ENCODE measurements at places on chromosomes 6 and 20.

GRCh38 chr6:10297832-10298231, 117.0 kb downstream of the TFAP2A start:
- no peak for DNase-seq

DNA sequence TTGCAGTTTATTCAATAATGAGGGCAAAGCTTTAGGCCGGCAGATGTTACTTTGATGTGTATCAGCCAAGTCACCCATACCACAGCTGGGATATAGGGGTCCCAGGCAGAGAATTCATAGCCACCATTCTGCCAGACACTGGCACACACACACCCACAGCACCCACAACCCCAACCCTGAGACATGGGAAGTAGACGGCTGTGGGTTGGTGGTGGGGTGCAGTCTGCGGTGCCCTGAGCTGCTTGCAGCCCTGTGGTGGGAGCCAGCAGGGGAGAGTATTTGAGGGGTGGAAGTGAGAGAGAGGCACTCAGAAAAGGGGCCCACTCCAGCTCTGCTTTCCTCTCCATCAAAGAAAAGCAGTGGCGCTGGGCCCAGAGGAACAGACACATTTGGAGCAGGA, 125.3 kb downstream of the FOXO3 start:
- no peak for DNase-seq

GRCh38 chr20:15138548-15139126, 801.2 kb upstream of the FLRT3 start:
- no peak for DNase-seq

GRCh38 chr6:2503816-2504494, 246.8 kb downstream of the MYLK4 start:
- peak; percentile 8 for DNase-seq

GRCh38 chr6:159941286-159942113, 27.4 kb upstream of the IGF2R start:
- DNase-seq = no peak

DNA sequence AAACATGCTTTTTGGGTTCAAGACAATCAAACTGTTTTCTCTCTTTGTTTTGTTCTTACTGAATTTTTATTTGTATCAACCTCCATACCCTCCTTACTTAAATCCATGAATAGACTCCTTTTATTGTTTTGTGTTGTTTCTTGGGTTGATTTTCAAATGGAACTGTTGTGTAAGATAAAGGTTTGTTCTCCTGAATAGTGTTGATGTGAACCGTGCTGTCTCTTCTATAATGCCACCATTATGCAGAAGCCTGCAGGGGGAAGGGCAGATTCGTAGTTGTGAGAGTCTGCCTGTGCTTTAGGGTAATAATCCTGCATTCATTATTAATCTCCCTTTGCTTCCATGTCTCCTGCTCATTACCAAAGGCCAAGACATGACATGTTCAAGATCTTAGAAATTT, 105.9 kb downstream of the CDKAL1 start:
- DNase-seq = no peak

DNA sequence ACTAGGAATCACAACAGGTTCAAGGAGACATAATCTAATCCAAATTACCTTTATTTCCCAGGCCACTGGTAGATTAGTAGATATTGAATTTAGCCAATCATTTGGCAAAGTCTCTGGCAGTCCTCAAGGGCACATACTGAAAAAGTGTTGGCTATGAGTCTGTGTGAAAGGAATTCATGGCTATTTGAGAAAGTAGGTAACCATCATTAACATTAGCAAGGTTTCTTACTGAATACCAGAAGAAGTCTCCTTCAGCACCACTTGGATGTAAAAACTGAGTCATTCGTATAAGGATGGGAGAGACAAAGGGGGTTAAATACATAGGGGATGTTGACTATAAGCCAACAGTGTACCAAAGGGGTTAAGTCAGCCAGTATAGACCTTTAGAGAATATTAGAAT, 36.7 kb downstream of the AGPAT4 start:
- DNase-seq = no peak

DNA sequence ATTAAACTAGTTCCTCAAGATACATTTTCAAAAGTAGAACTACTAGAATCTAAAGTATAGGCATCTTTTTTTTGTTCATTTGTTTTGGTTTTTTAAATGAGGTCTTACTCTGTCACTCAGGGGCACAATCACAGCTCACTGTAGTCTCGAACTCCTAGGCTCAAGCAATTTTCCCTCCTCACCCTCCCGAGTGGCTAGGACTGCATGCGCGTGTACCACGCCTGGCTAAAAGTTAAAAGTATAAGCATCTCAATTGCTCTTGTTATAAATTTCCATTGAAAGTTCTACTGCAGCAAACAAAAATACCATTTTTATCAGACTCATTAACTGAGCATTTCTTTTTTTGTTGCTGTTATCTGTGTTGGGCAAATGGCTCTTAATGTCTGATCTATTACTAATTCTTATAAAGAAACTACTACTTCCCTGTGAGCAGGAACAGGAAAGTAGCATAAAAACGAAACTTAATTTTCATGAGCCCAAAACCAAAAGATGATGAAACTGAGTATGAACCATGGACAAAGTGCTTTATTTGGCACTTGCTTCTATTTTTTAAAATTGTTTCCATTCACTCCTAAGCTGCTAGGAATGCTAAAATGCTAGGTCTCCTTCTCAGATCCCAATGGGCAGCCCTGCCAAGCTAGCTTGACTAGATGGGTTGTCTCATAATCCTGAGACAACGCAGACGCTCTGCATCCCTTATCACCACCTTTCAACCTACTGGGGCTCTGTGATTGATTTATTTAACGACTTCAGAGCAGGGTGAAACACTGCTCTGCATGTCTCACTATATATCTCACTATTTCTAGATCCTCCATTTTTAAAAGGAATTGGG, 36.9 kb downstream of the TRPC4AP start:
- DNase-seq = no peak

DNA sequence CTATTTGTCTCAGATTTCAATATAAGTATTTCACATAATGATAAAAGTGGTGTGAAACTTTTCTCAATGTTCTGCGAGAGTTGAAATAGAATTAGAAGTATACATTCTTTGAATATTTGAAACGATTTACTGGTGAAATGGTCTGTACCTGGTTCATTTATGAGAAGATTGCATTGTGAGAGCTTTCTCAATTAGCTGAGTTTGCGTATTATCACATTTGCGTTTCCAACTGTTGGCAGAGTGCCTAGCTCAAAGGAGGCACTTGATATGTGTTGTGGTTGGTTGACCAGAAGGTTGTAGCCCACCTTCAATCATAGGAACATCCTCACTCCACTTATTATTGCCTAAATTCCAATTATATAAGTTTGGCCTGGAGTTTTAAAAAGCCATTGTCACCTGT, 58.8 kb upstream of the EXOC2 start:
- no peak for DNase-seq

DNA sequence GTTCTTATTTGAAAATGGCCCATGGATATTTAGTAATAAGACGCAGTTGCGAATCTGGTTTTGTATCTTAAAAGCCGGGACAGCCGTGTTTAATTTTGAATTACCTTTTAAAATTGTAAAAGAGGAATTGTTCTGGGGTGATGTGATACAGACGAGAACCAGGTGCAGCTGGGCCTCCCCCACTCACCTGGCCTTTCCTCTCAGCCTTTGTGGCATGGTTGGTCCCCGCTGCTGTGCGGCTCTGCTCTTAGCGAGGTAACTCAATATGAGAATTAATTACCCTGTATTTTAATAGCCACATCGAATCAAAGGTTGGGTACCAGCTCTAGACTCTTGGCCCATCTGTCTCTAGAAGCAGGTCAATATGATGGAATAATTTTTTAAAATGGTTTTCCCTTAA, 56.5 kb upstream of the DACT2 start:
- no peak for DNase-seq

- DNase-seq = no peak
These were observed 24.2 kb downstream of the RBM24 start for GRCh38 chr6:17305219-17306001.

- no peak for DNase-seq
These were observed 309.1 kb upstream of the IMPG1 start for GRCh38 chr6:76381612-76382011.

DNA sequence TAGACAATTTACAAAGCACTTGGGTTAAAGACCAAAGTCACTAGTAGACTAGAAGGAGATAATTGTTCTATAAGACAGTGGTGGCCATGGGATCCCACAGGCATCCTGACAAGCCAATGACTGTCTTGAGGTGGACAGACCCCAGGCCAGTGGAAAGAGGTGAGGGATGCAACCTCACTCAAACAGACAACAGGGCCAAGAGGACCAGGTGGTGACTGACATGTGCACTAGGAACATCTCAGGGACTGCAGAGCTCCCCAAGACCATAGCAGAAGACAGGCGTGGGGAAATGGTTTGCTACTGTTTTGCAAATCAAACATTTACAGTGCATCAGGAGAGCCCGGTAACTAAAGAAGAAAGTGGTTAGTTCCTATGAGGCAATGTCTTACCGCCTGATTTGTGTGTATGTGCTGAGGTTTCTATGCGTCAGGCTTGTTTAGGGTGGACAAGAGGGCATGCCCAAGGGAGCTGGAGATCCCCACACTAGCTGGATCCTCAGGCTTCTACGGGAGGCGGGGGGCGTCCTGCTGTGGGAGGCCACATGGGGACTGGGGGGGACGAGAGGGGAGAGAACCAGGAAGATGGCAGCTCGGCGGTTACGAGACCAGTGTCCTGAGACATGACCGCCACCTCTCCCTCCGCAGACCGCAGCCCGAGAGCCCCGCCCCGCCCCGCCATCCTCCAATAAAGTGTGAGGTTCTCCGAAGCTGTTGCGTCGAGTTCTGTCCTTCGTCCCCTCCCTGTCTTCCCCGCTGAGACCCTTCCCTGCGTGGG, 623 bp upstream of the MRPS26 start:
- DNase-seq = peak; percentile 68

- DNase-seq = no peak
These were observed 6.7 kb upstream of the ATRN start for GRCh38 chr20:3464166-3464565.

DNA sequence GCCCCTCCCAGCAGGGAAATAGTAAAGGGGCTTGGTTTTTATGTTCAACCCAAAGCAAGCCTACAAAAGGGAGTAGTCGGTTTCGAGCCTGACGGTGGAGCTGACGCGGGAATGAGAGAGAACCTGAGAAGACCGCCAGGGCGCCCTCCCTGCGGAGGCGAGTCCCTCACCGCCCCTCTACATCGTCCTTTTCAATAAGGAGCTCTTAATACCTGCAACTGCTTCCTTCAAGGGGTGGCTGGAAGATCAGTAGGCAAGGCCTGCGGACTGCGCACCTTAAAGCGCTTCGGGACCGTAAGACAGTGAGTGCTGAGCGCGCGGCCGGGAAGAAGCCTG, 709 bp upstream of the ZNF76 start:
- peak; percentile 52 for DNase-seq

GRCh38 chr20:61127311-61128039, 124.6 kb upstream of the CDH4 start:
- DNase-seq = peak; percentile 77

DNA sequence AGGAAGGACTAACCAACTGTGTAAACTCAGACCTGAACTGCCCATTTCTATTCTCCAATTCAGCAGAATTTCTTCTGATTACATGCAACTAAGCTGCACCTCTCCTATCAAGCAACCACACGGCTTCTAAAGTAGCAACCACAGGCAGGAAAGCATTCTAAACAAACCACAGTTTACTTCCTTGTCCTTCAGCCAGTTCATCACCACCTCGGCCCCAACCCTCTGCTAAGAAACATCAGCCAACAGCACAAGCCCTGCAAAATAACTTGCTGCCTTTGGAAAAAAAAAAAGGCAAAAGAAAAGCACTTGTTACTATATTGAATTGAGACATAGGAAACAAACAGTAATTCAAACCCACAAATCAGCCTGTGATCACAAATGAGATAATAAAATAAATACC, 140.3 kb downstream of the NFATC2 start:
- DNase-seq = no peak

- DNase-seq = no peak
These were observed 184.5 kb downstream of the COL21A1 start for GRCh38 chr6:56062836-56063235.

DNA sequence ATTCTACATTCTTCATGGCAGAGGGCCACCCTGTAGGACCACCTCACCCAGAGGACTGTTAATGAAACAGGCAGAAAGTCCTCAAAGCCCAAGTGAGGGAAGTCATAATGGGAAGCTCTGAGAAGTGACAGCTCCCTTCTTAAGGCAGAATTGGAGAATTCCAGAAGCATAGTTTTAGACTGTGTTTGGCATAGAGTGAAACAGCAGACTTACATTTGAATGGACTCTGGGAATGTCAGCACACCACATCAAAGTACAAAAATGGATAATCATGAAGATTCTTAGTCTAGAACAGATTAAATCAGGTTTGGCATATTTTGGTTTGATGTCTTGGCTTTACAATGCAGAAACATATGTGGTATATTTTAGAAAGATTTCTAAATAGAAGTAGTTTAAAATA, 17.9 kb downstream of the SH3BGRL2 start:
- DNase-seq = no peak

GRCh38 chr6:167678102-167679101, 148.3 kb upstream of the AFDN start:
- DNase-seq = no peak

DNA sequence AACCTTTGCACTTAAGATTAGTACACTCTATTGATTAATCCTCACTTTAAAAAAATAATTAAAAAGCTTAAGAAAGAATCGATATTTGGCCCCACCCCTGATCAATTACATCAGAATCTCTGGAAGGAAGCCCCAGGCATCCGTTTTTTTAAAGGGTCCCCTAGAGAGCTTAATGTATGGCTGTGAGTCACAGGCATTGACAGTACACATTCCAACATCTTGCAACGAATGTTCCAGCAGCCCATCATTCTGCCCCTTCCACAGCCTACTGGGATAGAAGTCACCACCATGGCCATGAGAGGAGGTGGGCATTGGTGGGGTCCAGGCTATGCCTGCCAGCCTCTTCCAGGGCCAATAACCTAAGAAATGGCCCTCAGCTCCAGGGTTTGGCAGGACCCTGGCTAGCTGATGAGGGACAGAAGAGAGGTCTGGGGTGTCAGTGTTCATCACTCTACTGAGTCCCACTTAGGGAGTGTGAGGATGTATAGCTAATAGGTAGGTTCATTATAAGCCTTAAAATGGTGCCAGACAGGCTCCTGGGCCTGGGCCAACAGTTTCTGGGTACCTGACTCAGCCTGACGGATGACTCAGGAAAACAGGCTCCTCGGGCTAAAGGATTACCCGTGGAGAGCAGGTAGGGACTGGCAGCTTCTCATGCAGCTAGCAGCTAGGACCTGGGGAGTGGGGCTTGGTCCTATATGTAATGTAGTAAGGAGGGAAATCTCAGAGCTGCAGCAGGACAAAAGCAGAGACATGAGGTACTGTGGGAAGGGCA, 40.4 kb downstream of the MDGA1 start:
- DNase-seq = peak; percentile 93

GRCh38 chr6:100417036-100417435, 47.7 kb downstream of the SIM1 start:
- no peak for DNase-seq

- DNase-seq = no peak
These were observed 22.2 kb downstream of the APCDD1L start for GRCh38 chr20:58492795-58493524.

GRCh38 chr6:170473301-170473717, 79.8 kb downstream of the PSMB1 start:
- no peak for DNase-seq

GRCh38 chr6:12991435-12991834, 274.9 kb downstream of the PHACTR1 start:
- DNase-seq = no peak

Measured in RWPE1 (cell line).